ENCODE measurements at places on chromosomes 5 and 9.

- no peak for DNase-seq
Observed at GRCh38 chr9:119941091-119941490, 571.9 kb upstream of the BRINP1 start.

- DNase-seq, result no peak
Observed at GRCh38 chr5:135310328-135310989, 88.6 kb downstream of the MACROH2A1 start.

- DNase-seq, result no peak
Observed at GRCh38 chr5:89929173-89929572, 480.4 kb downstream of the CETN3 start.

- no peak for DNase-seq
Observed at GRCh38 chr9:106023455-106023854, 329.1 kb downstream of the TMEM38B start.

DNA sequence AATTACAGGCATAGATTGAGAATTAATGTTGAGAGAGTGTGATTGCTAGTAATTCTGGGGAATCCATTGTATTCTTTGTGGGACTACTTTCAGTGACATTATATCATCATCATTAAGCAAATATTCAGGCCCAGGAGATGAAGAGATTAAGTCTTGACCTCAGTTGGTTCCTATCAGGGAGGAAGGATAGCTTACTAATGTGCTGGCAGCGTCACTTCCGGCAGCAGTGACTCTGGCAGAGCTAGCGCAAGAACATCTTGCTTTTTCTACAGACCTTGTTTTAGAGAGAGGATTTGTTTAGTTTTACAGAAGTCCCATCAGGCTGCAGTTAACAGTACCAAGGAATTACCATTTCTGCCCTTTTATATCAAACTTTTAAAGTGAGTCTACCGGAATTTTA, 20.3 kb downstream of the OSTF1 start:
- DNase-seq, result no peak
